ENCODE measurements at places on chromosomes 12 and 14.

- no peak for DNase-seq
Measured at GRCh38 chr12:124938587-124938986, 24.1 kb upstream of the UBC start.

GRCh38 chr12:78420991-78421390 is 443.6 kb upstream of the SYT1 start:
- no peak for DNase-seq

- no peak for DNase-seq
Measured at GRCh38 chr12:123892853-123893252, 79.8 kb downstream of the CCDC92 start.

DNA sequence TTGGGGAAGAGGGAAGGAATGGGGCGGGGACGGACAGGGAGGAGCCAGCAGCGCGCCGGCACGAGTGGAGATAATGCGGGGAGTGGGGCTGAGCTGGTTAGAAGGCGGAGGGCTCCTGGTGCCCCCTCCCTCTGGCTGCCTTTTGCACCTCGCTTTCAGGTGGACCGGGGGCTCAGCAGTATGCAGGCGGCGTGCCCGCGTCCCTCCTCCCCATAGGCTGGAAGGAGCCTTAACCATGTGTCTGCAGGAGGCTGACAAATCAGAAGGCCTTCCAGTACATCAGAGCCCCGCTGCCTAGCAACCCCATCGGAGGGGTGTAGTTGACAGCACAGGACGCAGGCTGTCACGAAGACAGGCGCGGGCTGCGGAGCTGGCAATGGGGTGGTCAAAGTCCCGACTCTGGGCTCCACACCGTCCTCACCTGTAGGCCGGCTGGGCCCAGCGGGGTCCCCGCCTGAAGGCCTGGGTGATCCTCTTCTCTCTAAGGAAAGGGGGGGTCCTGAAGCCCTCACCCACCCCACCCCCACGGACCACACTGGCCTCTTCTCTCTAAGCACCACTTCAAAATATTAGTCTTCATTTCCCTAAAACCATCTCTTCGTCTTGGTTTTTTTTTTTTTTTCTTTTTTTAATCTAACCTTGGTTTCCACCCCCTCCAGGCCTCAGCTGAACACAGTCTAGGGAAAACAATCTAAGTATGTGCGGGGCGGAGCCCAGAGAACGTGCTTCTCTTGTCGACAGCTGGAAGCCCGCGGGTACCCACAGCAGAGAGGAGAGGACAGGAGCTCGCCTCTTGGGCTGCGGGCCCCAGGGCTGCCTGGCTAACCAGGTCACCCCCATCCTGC is 44.5 kb downstream of the KDM2B start:
- peak; percentile 84 for DNase-seq

- peak; percentile 80 for DNase-seq
Measured at GRCh38 chr14:105351920-105352851, 37.6 kb downstream of the PACS2 start.

DNA sequence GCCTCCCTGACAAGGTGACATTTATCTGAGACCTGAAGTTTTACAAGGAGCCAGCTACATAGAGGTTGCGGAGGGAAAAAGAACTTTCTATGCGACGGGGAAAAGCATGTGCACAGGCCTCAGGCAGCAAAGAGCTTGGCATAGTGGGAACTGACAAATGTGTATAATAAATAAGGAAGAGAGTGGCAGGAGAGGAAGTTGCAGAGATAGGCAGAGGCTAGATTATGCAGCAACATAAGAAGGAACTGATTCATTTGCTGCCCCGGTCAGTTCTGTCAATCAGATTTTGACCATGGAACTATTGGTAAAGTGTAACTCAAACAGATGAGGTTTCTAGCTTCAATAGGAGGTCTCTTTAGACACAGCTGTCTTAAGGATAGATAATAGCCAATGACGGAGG is 33.7 kb upstream of the RIC8B start:
- no peak for DNase-seq

All from stimulated activated naive B cell treated with anti-CD40 and anti-IgM and Interleukin-4, amounts not matched to agents 10 μg/mL and 1 μg/mL and 100 μg/mL, for 72 hours (primary cell).